ENCODE measurements at places on chromosomes 2 and 18.

DNA sequence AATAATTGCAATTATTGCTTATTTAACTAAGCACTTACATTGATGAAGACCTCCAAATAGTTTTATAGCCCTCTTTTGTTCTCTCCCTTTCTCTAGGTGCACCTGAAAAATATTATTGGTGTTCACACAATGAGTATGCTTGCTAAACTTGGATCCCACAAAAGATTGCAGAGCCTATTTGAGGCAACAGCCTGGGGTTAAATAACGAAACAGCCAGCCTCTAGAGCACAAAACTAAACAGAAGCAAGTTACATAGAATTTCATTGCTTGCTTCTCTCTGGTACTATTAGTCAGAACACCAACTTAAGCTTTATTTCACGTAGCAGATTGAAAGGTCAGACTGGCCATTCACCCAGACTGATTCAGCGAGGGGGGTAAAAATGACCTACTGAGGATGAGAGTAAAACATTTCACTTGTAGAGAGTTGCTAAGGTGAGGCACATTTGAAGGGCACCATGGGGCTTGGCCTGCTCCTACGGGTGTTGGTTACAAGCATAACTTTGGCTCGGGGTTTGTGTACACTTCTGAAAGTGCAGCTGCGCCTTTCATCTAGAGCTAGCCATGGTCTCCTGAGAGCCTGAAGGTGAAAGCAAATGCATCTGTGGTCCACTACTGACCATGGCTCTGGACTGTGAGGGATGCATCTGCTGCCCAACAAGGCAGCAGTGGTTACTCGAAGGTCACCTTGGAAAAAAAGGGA, 225.1 kb upstream of the LRRTM1 start:
- DNase-seq = no peak

DNA sequence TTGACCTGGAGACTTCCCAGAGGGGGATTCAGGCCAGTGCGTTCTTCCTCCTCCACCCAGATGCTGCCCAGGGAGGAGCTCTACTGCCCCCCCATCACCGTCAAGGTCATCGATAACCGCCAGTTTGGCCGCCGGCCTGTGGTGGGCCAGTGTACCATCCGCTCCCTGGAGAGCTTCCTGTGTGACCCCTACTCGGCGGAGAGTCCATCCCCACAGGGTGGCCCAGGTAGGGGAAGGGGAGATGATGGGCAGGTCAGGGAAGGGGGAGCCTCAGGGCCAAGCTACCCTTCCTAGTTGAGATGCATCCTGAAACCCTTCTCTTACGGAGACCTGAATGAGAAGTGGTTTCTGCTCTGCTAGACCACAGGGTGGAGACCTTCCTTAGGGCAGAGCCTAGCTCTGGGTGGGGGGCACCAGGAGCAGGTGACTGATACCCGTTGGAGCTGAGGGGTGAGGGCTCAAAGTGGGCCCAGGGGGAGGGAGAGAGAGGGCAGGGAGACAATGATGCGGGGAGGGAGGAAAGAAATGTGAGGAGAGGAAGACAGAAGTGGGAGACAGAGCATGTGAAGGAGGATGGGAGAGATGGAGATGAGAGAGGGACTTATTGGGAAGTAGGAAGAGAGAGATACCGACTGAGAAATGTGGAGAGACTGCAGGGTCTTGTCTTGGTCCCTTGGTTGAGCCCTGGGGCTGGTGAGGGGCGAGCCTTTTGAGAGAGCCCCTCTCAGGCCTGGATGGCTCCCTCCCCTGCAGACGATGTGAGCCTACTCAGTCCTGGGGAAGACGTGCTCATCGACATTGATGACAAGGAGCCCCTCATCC, 159.4 kb downstream of the DYSF start:
- no peak for DNase-seq

GRCh38 chr2:237044281-237044680, 41.4 kb upstream of the COPS8 start:
- DNase-seq = no peak

- no peak for DNase-seq
Measured at GRCh38 chr2:223109341-223109740, 57.4 kb downstream of the KCNE4 start.

GRCh38 chr2:33484042-33484621, 7.7 kb downstream of the RASGRP3 start:
- DNase-seq = no peak

DNA sequence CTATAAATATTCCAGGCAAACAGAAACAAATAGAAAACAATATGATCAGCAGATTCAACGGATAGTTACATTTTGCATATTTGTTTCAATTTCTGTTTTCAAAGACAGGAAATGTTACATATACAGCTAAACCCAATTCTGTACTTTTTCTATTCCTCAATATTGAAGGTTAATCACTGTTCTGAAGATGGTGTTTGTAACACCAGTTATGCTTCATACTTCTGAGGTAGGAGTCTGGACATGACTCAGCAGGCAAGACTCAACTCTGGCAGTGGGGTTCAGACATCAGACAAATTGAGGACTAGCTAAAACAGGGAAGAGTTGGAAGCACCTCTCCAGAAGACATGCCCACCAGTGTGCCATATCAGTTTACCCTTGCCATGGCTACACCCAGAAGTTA, 16.6 kb downstream of the SERPINB13 start:
- no peak for DNase-seq

- no peak for DNase-seq
Measured at GRCh38 chr2:46177461-46178089, 119.6 kb upstream of the EPAS1 start.

- DNase-seq = peak; percentile 66
Measured at GRCh38 chr2:239548451-239548871, 147.6 kb upstream of the HDAC4 start.

GRCh38 chr18:27772081-27772480, 404.8 kb downstream of the CDH2 start:
- no peak for DNase-seq

DNA sequence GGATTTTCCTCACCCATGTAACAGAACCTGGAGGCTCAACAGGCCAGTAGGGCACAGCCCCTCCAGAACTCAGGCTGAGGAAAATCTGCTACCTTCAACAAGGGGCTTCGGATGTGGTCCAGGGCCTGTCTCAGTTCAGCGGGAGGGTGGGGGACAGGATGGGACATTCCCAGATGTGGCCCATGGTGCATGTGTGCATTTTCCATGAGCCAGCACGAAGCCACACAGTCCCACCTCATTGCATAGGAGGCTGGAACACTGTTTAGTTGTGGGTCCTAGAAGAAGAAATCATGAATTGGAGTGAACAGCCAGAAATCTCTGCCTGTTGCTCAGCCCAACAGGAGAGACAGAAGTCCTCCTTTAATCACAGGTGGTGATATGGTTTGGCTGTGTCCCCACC, 469.6 kb upstream of the MYT1L start:
- DNase-seq = no peak

GRCh38 chr2:42789751-42790150, 2.6 kb downstream of the HAAO start:
- DNase-seq = no peak

DNA sequence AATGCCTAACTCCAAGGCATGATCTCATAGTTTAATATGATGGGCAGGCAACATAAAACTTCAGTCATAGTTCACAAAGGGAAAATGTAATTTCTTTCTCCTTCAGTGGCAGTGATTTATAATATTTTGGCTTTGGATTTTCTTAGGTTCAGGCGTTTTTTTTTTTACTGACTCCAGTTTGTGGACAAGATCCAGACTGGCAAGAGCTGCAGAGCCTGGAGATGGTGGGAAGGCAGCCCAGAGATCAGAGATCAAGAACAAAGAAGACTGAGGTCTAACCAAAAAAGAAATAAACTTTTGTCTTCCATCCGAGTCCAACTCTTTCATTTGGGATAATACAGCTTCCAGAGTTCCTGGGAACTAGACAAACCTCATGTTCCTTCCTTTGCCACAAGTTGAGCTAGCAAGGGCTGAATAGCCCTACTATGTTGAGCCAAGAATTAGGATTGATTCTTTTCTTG, 215.3 kb upstream of the SETBP1 start:
- no peak for DNase-seq

DNA sequence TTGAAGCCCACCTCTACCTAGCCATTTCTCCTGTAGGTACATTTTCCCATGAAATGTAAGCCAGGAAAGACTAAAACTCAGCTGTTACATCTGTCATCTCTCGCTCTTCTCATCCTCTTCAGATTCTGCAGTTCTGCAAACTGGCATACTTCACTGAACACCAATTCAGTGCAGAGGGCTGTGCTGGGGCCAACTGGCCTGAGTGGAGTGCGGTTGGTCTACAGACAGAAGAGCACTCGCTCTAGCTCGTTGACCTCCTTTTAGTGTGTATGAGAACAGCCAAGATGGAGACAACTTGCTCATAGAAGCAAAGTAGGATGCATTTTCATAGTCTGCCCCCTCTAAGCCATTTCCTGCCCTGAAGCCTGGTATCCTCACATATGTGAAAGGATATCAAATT, 862.6 kb downstream of the BCL11A start:
- DNase-seq = no peak

- DNase-seq = no peak
Measured at GRCh38 chr18:45386041-45386655, 229.1 kb upstream of the SLC14A2 start.

DNA sequence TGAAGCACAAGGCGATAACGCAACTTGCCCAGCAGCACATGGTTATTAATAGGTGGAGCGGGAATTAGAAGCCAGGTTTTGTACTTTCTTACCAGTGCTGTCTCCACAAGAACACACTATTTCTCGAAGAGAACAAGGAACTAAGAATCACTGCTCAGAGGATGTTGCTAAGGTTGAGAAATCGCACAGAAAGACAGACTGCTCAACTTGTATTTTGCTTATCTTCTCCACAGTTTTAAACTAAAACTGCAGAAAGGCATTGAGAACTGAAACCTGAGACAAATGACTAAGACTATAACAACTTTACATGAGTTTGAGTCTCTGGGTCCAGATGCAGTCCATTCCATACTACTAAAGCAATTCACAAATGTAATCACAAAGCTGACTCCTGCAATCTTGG, 6.2 kb downstream of the PRKD3 start:
- DNase-seq = no peak

- DNase-seq = peak; percentile 43
Measured at GRCh38 chr2:217223222-217223930, 363.5 kb upstream of the TNP1 start.

DNA sequence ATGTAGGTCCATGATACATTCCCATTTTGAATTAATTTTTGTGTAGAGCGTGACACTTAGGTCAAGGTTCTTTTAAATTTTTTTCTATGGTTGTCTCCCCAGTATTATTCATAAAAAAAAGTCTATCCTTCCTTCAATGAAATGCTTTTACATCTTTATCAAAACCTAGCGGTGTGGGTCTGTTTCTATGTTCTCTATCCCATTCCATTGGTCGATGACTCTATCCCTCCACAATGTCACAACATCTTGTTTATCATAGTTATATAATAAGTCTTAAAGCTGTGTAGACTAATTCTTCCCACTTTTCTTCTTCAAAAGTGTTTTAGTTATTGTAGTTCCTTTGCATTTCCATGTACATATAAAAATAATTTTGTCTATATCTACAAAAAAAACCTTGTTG, 47.2 kb upstream of the GPR17 start:
- DNase-seq = no peak

DNA sequence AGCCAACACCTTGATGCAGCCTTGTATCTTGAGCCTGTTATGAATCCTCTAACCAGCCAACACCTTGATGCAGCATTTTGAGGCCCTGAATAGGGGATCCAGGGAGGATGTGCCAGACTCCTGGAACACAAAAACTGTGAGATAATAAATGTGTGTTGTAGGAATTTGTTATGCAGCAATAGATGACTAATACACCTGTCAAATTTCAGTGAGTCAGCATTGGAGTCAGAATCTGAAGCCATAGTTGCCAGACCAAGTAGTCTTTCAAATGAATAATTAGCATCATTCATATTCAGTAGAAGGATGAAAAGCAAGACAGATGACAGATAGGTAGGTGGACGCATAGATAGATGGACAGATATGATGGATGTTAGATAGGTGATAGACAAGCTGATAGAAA, 942.5 kb upstream of the SLC39A10 start:
- no peak for DNase-seq

- no peak for DNase-seq
Measured at GRCh38 chr2:24825883-24826772, 32.9 kb downstream of the CENPO start.

DNA sequence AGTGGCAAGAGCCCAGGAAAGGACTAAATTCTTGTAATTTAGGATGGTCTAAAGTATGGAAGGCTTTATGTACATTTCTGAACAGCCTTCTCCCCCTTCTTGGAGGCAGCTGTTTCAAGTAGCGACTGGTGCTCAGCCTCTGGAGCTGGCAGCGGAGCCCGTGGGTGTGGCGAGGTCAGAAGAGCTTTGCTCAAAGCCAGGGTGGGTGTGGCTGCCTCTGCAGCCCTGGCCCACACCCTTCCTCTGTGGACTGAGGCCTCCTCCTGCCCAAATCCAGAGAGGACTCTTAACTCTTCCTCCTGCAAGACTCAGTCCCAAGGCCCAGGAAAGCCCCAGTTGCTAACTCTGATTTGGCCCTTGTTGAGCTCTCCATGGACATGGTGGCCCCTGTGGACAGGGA, 202.1 kb upstream of the REV1 start:
- DNase-seq = no peak

DNA sequence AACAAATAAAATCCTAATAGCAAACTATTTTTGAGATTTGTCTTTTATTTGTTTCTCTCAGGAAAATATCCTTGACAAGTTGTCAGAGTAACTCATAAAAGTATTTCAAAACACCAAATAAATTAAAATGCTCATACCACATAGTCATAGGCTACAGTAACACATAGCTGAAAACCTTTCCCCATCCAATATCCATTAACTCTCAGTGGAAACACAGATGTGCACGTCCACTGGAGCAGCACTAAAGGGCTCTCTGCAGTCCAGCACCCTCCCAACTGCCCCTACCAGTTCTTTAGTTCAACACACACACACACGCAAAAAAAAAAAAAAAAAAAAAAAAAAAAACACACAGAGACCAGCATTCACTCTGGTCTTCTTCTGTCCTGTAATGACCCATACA, 879 bp upstream of the XDH start:
- DNase-seq = no peak

DNA sequence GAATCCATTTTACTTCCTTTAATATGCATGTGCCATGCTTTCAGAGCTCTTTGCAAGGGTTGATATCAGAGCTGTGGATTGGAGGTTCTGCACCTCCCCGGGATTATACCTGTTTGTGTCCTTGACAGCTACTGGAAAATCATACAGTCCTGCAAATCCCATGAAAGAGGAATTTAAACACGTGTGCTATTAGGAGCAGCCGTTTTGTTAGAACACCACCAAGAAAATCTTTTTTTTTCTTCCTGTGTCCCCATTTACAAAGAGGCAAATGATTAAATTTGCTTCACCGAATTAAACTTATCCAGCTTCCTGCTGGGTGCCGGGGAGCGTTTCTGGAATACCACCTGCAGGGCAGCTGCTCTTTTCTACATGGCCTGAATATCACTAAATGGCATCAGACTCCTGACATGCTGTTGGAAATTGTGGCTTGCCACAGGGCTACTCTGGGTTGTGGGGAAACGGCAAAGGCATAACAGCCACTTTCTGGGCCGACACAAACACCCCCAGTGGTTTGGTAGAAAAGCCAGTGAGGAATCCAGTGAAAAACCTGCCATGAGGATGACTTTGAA, 23.4 kb upstream of the SOX11 start:
- DNase-seq = no peak

Measured in activated CD4-positive, alpha-beta T cell treated with anti-CD3 and anti-CD28 coated beads, Interleukin-2, amount 50 U/mL, for 48 hours (primary cell).